ENCODE measurements at places on chromosomes 5 and 9.

DNA sequence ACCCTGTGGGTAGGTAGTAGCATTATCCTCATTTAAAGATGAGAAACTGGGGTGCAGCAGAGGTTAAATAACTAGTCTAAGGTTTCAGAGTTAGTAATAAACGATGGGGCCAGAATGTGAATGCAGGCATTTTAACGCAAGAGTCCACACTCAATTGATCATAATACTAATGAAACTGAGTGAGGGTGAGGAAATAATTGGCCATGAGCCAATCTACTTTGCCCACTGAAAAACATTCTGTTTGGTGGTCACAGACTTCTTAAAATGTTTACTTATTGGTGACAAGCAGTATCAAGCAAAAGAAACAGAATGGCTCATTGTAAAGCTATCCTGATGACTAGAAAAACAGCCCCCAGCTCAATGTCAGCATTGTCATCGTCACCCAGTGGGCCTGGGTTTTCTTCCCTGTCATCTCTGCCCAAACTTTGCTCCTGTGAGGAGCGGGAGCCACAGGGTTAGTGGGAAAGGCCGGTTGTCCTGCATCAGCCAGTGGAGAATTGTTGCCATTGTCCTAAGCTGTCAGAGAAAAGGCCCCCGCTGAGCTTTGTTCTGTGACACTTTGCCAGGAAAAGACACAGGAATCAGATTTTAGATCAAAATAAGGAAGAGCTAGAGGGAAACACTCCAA is 77.3 kb upstream of the MAN2A1 start:
- DNase-seq, result no peak

- peak; percentile 47 for DNase-seq
These were observed 4.8 kb upstream of the PLGRKT start for GRCh38 chr9:5442400-5443011.

- peak; percentile 72 for DNase-seq
These were observed 25.4 kb downstream of the ADAMTS2 start for GRCh38 chr5:179319741-179320281.

- no peak for DNase-seq
These were observed 6.1 kb upstream of the CTNNAL1 start for GRCh38 chr9:109019420-109019819.

- DNase-seq, result no peak
These were observed 37.8 kb downstream of the B4GALT1 start for GRCh38 chr9:33129251-33129885.

- DNase-seq, result no peak
These were observed 171.5 kb downstream of the SSBP2 start for GRCh38 chr5:81579262-81579924.

- no peak for DNase-seq
These were observed 1.9 kb upstream of the GRIN1 start for GRCh38 chr9:137136881-137137607.

- DNase-seq, result no peak
These were observed 384.7 kb upstream of the ZNF462 start for GRCh38 chr9:106478312-106478711.

DNA sequence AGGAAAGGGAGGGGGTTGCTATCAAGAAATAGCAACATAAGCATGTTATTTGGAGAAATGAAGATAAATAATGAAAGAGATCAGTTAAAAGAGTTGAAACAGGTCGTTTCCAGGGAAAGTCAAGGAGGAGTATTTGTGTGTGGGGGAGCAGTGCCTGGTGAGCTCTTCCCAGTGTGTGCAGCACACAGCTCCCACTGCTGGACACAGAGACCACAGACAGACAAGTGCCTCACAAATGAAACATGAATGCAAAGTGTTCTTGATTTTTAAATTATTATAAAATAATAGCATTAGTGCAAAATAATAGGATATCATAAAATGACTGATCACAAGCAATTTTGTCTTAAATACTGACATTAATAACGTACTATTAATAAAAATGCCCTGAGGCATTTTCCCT is 40.8 kb downstream of the LIFR start:
- no peak for DNase-seq

DNA sequence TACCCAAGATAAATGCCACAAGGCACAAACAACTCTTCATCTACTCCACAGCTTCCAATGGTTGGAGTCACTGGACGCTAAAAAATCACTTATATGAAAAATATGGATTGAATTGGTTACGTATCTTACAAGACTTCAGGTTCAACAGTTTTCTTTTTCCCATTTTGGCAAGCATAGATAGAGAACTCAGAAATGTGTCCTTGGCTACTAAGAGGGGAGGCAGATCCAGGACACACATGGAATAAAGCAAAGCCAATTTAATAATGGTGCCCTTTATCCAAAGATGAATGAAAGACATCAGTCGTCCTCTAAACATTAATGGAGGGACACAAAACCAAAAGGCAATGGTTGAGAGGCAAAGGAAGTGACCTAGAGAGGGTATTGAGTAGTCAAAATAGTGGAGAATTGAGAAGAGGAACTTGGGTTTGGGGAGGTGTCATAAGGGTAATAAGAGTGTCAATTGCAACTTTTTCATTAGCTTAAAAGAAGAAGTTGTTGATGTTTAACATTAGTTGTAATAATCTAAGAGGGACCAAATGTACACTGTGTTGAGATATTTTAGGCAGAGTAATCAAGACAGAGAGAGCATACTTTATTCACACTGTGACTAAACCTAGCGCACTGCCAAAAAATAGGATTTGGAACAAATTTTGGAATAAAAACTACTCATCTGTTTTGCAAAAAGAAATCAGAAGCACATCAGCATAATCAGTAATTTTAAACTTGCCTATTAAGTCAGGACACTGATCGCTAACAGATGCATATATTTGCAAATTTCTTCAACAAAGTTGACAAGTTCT is 308.2 kb downstream of the ARL15 start:
- peak; percentile 24 for DNase-seq

DNA sequence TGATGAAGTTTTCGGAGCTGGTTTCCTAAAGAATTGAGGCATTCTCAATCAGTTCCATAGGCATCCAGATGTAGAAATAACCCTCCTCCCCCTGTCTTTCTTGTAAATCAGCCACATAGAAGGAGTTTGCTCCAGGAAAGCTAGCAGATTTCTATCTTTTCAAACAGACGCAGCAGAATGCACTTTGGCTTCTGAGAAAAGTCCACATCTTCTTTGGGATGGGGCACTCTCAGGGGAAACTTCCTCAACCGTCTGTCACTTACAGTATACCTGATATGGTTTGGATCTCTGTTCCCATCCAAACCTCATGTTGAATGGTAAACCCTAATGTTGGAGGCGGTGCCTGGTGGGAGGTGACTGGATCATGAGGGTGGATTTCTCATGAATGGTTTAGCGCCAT is 94.1 kb downstream of the SNCAIP start:
- no peak for DNase-seq

DNA sequence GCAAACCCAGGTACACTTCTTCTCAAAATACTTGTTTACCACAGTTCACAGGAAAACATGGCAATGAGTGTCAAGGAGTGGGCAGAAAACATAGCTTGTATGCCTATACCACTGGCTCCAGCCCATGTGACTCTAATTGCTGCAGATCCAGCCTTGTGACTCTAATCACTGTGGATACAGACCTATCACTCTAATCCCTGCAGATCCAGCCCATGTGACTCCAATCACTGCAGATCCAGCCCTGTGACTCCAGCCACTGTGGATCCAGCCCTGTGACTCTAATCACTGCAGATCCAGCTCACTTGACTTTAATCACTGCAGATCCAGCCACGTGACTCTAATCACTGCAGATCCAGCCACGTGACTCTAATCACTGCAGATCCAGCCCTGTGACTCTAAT is 366.3 kb upstream of the IRX4 start:
- DNase-seq, result no peak

DNA sequence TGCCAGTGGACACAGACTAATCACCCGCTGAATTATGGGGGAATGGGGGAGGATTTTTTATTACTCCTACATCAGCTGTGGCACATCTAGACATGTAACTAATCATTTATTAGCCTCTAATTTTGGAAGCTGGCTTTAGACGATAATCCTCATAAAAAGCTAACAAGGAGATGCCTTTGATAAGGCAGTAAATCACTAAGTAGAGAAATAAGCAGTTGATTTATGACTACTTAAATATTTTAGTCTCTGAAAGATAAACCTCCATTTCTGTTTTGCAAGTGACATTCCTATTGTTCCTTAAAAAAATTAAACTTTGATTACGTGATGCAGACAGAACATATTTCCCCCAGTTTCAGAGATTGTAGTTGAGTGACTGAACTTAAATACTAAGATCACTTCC is 206.4 kb upstream of the CDKN2B start:
- DNase-seq, result no peak

- no peak for DNase-seq
These were observed 100.3 kb downstream of the MUSK start for GRCh38 chr9:110768886-110769285.

GRCh38 chr5:38681029-38681706 is 124.7 kb upstream of the LIFR start:
- no peak for DNase-seq

- no peak for DNase-seq
These were observed 17.7 kb downstream of the RAD1 start for GRCh38 chr5:34897646-34898045.

DNA sequence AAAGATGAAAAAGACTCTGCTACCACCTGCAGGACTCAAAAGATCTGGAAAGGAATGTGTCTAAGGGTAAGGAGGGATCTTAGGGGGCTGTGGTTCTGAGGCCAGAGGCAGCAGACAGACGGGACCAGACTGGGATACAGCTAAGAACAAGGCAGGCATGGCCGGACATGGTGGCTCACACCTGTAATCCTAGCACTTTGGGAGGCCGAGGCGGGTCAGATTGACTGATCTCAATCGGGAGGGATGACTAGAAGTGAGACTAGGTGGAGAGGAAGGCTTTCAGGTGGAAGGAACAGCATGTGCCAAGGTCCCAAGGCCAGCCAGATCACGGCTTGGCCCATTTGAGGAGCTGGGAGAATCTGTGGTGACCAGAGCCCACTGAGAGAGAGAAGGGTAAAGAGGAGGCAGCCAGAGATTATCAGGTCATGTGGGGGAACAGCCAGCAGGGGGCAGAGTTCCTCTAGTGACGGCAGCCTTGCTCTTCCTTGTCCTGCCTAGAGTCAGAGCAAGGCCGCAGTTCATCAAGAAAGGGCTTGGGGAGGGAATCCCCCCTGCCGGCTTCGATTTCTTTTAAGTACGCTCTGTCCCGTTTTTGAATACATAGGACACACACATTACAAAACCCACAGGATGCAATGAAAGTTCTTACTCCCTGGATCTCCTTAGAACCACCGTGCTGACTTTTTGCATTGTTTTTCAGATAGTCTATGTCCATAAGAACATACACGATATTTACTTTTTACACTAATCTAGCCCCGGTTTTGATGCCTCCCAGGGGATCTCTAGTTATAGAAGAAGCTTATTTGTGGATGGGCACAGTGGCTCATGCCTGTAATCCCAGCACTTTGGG is 2.6 kb upstream of the OLFML2A start:
- DNase-seq, result peak; percentile 57

DNA sequence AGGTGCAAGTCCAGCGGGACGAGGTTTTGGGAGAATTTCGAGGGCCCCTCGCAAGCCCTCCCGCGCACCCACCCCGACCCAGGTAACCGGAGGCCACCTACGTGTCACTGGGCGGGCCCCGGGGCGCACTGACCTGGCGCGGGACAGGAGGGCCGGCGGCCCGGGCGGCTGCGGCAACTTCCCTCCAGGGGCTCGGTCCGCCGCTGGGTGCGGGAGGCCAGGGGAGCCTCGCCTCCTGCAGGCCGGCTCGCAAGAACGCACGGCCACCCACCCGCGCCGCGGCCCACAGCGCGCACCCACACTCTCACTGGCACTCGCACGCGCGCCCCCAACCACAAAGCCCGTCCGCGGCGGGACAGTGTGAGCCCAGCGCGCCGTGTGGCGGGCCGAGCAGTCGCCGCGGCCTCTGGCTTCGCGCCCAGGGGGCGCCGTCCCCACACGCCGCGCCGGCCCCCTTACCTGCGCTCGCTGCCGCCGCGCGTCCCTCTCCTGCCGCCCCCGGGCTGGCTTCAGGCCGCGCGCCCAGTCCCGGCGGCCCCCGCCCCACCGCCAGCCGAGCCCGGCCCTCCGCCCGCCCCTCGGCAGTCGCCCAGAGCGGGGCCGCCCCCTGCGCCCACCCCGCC is 451 bp downstream of the LPAR1 start:
- DNase-seq, result no peak

DNA sequence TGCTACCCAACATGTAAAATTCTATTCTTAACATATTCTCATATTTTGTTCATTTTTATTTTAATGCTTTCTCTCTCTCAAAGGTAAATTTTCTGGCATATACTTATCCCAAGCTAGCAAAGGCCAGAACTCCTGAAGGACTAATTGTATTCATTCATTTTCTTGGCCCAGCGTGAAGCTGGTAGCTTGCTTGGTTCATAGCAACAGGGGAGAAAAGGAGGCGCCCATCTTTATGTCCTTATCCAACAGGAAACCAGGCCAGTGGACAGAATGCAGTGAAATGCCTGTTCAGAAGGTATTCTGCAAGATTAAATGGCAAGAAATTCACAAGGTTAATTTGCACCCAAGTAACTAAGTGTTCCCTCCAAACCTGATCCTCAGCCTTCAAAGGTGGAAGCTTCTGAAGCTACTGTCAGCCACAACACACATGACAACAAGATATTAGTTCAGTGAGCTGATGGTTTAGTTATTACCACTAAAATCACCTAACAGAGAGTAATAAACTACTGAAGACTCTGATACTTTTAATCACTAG is 5.6 kb downstream of the EFNA5 start:
- no peak for DNase-seq

DNA sequence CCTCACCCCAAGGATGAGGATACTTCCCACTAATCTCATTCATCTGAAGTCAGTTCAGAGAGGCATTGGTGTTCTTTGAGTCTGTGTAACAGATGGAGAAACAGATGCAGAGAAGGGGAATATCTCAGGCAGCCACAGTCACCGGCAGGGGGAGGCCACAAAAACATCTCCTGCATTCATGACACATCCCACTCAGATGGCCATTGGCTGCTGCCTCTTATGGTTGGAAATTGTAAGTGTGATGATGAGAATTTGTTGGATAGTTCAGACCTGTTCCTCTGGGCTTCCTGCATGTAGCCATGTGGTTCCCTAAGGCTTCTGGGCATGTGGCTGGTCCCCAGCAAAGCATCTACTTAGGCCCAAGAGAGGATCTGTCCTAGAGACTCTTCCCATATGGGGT is 45.9 kb upstream of the GABRP start:
- no peak for DNase-seq

DNA sequence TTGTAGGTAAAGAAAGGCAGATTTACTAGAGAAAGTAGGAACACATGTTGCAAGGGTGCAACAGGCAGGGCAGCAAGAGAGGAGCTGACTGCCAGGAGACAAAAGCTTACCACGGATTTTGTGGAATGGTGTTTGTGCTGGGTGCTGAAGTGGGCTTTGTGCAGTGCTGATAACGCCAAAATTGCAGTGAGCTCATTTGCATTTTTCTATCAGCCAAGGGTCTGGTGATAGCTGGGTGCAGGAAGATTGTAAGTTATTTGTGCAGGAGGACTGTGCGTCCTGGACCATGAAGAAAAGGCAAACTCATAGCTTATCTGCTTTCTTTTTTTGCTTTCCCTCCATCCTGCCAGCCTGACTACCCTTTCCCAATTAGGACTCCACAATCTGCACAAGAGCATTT is 13.6 kb downstream of the CTSL start:
- no peak for DNase-seq

All from stromal cell of bone marrow (primary cell).